ENCODE measurements at places on chromosomes 3 and 15. TPM values are rescaled to one million over a fixed set of nuclear protein-coding genes. Genes with fewer than 3 reads are reported as not detected.

The GPR149 gene
- total RNA-seq, result not detected

The EFCC1 gene
- total RNA-seq, result 3.1 TPM

The TGM5 gene
- total RNA-seq, result 0.84 TPM

The ATP2C1 gene
- total RNA-seq, result 58.8 TPM

The GOLGA6L10 gene
- total RNA-seq, result 2.8 TPM

The CHRD gene
- total RNA-seq, result 46.5 TPM

The CCDC80 gene
- 241 TPM for total RNA-seq

- DNase-seq, result no peak
Measured at GRCh38 chr3:142618917-142619461, 22.8 kb downstream of the PLS1 start.

GRCh38 chr3:86175593-86176444 is 815.1 kb downstream of the VGLL3 start:
- DNase-seq, result no peak

- no peak for DNase-seq
Measured at GRCh38 chr3:119809249-119810017, 27.5 kb downstream of the NR1I2 start.

DNA sequence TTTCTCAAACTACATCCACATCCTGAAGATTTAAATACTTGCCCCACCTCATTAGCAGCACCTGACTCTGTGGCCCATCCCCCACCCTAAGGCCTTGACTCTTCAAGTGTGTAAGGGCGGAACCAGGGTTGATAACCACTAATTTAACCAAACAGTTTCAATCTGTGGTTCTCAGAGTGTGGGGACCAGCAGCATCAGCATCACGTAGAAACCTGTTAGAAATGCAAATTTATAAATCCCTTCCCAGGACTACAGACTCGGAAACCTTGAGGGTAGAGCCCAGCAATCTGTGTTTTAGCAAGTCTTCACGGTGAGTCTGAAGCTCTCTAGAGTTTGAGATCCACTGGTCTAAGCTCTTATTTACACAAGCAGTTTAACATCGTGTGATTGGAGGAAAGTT is 12.4 kb downstream of the GNB4 start:
- no peak for DNase-seq

GRCh38 chr3:196241704-196242103 is 25.4 kb downstream of the SLC51A start:
- no peak for DNase-seq

DNA sequence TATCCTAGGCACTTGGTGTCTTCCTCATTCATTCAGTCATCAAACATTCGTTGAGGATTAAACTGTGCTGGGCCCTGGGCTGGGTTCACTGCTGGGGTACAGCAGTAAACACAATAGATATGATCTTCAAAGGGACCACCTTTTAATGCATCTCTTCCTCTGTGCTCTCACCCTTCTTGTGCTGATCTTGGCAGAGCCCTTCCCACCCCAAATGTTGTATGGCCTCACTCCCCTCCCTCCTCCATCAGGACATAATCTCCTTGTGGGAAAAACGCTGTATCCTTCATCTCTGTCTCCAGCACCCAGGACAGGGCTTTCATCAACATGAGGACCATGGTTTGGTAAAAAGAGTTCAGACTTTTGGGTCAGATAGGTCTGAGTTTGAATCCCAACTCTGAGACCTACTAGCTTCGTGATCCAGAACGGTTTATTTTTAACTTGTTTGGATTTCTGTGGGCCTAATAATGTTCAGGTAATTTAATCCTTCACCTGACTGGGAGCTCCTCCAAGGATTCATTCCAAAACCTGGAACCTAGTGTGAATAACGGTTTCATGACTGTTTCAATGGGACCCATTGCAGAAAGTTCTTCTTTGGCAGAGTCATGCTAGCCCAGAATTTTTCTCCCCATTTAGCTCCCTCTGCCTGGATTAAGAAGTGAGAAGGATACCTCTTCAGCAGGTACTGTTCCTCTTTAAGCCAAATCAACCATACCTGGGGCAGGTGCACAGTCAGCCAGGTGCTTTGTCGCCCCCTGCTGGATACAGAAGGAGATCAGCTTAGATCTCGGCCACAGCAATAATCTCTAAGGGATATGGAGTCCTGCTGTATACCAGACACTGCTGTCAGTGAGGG is 5.2 kb upstream of the WNT7A start:
- DNase-seq, result no peak

DNA sequence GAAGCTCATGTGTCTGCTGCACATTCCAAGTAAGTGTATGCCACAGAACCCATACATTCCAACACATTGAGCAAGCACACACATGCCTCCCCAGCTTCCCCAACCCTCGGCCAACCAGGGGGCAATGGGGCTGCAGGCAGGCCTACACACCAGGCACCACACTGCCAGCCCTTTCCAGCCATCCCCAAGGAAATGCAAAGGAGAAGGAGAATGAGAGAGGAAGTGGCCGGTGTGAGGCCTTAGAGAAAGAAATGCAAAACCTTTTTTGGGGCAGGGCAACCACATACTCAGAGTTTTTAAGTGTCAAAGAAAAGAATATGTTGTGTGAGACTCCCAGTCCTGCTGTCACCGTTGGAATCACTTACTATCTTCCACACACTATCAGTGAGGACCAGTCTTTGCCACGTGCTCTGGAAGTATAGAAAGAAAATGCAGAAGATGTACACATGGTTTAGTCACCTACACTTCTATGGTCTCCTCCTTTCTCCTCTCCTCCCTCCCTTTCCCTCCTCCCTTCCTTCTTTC is 11.1 kb downstream of the IGF2BP2 start:
- DNase-seq, result no peak

DNA sequence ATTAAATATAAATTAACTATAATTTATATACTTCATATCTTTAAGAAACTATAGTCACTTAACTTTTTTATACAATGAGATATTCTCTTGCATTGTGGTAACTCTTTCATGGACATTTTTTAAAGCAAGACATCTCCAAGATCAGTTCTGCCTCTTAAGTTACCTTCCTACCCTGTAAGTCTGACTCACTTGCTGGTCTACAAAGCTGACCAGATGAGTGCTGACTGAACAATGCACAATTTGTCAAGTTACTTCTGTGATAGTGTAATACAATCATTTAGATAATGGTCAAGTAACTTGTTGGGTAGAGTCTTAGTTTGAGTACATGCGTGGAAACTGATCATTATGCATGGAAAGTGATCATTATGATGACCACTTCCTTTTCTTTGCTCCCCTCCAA is 145.9 kb downstream of the MEIS2 start:
- DNase-seq, result no peak

DNA sequence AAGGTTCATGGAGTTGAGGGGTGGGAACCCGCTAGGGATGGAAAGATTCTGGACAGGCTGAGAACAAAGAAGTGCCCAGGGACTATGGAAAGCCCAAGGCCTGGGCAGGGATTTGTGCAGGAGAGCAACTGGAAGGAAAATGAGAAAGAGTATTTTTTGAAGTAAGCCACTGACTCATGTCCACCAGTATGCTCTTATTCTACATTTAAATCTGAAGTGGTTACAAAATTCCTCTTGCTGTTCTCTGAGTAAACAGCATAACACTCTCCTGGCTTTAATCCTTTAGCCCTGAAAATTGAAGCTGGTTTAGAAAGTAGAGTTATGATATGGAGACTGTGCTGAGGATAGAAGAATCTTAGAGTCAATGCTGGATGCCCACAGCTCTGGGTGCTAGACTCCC is 165.2 kb downstream of the ISL2 start:
- DNase-seq, result no peak

DNA sequence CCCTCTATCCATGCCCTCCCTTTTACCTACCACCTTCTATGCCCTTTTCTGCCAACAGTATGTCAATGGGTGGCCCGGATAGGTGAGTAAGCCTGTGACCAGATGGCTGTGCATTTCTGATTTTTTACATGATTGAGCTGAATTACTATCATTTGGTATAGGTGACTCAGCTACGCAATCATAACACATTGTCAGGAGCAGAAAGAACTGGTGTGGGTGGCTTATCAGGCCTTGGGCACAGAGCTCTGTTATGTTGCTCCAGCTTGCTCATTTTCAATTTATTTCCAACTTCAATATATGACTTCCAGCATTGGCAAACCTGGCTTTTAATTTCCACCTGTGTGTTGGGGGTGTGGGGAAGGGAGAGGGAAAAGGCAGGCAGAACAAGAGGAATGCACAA is 86.6 kb upstream of the AGBL1 start:
- no peak for DNase-seq
